ENCODE measurements at places on chromosomes 4 and X.

DNA sequence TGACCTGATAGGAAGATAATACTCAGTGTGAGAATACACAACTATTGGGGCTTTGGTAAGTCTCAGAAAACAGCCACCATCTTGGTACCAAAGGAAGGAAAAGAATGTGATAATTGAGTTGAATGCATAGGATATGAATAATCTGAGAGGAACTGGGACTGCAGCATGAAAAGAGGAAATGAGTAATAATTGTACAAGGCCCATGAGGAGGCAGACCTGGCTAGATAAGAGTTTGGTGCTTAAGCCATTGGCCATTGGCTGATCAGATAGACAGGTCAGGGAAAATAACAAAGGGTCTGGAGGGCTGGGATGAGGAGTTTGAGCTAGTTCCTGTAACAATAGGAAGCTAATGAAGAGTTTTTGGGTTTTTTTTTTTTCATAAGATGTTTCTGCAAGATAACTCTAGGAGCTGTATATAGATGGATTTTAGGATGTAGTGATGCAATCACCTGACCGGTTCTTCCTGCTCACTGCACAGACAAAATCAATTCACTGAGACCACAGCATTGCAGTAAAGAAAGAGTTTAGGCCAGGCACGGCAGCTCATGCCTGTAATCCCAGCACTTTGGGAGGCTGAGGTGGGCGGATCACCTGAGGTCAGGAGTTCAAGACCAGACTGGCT is 5.3 kb upstream of the TRMT2B start:
- no peak for DNase-seq

DNA sequence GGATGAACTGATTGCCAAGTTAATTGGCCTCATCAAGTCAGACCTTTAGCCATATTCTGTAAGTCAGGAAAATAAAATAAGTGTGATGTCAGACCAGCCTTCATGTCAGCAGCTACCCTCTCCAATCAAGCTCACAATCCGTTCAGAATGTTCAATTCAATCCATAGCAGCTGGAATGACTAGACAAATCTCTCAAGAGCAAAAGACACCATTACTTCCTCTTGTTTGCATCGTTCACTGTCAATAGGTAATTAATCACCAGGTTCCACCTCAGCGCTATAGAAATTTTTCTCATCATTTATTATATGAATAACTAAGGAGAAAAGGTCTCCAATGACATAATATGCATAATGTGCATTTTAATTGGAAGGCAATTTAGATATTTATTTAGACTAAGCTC is 321.0 kb upstream of the GRIA3 start:
- DNase-seq: no peak

- DNase-seq: no peak
These were observed 1344.3 kb downstream of the ADGRL3 start for GRCh38 chr4:62544428-62544827.

- no peak for DNase-seq
These were observed 84.2 kb upstream of the NRK start for GRCh38 chrX:105738162-105738561.

- no peak for DNase-seq
These were observed 2.5 kb upstream of the TMEM47 start for GRCh38 chrX:34659575-34659974.

GRCh38 chrX:154002215-154002719 is 17.4 kb downstream of the IRAK1 start:
- DNase-seq: peak; percentile 19

DNA sequence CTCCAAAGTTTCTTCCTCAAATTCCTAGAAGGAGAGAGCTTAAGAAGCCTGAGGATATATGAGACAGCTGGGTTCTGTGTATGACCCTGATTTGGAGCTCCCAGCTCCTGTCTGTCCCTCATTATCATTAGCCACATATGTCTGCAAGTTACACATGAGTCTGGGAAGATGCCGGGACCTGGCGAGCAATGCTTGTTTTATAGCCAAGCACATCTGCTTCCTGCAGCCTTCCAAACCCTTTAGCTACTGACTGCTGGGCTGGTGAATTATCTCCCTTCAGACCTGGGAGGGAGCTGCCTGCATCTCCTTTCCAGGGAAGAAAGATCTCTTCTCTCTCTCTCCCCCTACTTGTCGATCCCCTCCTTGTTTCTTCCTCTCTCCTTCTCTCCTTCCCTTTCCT is 556.7 kb upstream of the BOD1L1 start:
- no peak for DNase-seq

DNA sequence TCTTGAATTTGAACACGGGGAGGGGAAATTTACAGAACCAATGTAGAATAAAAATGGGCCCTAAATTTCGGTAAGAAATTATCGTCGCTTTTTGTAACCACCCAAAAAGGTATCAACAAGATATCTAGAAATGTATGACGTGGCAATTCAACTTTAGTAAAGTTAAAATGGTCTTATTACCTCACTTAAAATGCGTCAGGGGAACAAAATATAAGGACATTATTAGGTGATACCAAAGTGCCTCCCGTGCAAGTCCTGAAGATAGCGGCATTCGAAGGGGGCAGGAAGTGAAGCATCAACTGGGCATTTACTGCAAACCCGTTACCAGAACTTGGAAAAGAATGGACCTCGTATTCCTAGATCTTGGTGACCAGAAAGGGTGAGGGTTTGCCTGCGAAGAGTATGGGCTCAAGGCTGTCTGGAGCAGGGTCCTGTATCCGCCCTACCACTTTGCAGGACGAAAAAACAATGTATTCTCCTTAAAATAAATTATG is 980 bp downstream of the AP1S2 start:
- DNase-seq: no peak

GRCh38 chrX:109992203-109992602 is 10.7 kb upstream of the TMEM164 start:
- DNase-seq: no peak

- no peak for DNase-seq
These were observed 392.0 kb downstream of the GBA3 start for GRCh38 chr4:23084559-23085248.

DNA sequence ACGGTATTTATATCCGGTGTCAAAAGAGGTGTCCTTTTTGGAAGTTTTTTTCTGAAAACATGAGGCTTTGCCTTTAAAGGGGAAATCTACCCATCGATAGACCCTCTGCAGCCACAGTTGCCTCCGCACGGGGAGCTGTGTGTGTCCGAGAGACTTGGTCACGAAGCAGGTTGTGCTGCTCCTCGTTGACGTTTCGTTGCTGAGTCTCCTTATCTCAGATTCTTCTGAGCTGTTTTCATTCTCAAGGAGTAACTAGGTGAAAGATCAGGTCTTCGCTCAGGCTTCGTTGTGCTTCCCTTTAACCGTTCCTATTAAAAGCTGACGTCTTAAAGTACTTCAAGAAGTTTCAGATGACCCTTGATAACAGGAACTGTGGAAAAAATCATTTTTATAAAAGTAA is 23.8 kb downstream of the TRMT44 start:
- no peak for DNase-seq

DNA sequence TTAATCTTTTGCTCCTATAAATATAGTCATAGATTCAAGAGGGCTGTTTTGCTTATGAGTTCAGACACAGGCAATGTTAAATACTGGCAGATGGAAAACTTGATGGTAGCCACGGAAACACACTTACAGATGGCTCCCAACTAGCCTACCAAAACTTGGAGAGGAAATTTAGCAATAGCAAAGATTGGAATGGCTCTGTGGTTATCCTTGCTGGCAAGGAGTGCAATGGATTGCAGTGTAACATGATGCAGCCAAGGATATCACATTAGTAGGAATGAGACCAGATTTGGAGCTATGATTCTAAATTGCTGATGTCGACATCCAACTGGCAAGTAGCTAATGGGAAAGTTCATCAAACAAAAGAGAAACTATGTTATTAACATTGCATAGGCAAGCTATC is 791.0 kb upstream of the DIAPH2 start:
- DNase-seq: no peak

GRCh38 chr4:107658400-107659336 is 61.4 kb downstream of the PAPSS1 start:
- no peak for DNase-seq

DNA sequence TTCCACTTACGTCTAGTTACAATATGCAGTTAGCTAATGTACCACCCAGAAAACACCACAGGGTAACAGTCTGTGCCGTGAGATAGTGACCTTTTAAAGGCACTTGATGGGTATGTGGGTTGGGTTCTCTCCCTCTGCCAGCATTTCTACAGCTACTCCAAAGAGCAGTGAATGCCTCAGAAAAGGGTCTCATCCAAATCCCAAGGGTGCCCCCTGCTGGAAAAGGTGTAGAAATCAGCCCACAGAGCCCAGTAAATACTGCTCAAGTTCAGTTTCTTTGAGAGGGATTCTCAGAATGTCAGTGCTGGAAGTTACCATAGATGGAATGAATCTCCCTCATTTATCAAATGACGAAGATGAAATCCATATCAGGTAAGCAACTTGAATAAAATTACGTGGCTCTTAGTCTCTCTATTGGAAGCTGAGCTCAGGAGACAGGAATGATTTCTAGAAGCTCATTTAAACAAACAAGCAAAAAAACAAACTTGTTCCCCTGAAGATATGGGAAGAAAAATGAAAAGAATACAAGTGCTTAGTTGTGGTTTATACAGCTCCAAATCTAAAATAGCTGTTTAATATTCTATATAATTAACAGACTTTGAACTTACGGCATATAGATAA is 9.5 kb downstream of the RNF175 start:
- peak; percentile 65 for DNase-seq

DNA sequence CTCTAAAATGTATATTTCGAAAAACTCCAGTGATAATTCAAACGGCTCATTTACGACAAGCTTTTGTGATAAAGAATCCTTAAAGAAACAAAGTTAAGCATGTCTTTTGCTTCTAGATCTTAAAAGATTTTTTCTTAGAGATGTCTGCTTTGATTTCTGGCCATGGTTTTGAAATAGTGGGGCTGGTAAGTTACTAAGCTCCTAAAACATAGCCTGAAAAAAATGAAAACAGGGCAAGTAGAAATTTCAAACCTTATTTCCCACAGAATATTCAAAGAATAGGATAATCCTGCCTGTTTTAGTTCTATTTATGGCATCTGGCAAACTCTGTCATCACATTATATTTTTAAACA is 318.3 kb downstream of the ARHGAP24 start:
- no peak for DNase-seq

DNA sequence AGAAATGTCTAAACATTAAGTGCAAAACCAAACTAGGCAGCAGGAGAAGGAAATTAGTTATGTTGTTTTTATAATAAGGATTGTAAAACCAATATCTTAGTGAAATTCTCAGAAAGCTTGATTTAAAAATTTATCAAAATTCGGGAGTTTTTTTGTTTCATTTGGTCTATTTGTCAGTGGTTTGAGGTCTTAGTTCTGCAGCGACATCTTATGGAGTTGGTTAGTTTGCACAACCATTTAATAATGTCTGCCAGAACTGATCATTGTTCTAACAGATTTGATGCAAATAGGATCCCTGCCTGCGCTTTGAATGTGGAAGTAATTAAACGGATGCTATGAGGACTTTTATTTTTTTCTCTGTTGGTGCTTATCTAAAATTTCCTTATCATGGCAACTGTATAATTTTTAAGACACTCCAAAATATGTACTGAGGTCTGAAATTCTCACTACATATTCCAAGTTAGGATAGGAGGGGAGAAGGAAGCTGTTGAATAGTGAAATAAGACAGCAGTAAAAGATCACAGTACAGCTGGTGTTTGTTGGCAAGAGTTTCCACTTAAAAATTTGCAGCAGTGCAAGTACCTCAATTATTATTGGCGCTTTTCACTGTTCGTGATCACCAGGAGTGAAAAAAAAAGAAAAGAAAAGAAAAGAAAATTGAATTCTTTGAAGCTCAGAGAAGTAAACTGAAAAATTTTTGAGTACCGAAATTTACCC is 2521.4 kb downstream of the ARAP2 start:
- peak; percentile 30 for DNase-seq

DNA sequence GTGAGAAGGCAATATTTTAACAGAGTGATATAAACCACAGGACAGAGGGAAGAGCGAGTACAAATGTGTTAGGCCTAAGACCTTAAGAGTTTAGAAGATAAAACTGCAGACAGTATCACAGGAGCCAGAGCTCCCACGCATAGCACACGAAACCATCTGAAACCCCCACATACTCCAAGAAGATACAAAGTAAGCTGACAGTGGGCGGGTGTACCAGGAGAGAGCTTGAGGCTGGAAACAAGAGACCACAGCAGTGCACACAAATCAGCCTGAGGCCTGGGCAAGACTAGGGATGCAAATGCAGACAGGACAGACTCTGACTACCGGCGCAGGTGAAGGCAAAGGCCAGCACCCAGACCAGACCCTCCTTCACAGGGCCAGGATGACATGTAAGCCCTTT is 54.1 kb upstream of the ARHGAP24 start:
- DNase-seq: no peak

GRCh38 chr4:161428180-161428965 is 735.4 kb downstream of the FSTL5 start:
- DNase-seq: no peak

DNA sequence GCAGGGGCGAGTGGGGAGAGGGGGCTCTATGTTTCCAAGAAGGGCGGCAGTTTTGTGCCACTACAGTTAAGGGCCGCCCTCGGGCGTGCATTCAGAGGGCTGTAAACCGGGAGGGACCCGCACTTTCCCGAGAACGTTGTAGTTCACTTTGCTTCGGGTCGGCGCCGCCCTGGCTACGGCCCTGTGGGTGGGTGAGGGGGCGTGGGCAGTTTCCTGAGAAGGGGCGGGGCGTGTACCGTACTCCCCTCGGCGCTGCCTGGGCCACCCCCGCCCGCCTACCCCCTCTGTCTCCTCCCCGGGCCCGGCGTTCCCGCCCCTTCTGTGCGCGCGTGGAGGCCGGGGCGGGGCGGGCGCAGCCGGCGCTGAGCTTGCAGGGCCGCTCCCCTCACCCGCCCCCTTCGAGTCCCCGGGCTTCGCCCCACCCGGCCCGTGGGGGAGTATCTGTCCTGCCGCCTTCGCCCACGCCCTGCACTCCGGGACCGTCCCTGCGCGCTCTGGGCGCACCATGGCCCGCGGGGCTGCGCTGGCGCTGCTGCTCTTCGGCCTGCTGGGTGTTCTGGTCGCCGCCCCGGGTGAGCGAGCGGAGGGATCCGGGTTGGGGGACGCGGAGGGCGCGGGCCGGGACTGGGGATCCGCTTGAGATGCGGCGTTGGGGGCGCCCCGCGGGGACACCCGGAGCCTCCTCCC is at the start of gene CD99:
TSS of gene CD99 (plus strand) at position 440 of the 687 bp plus-strand sequence. CDS start at position 506, 66 bp downstream.
- DNase-seq: no peak

DNA sequence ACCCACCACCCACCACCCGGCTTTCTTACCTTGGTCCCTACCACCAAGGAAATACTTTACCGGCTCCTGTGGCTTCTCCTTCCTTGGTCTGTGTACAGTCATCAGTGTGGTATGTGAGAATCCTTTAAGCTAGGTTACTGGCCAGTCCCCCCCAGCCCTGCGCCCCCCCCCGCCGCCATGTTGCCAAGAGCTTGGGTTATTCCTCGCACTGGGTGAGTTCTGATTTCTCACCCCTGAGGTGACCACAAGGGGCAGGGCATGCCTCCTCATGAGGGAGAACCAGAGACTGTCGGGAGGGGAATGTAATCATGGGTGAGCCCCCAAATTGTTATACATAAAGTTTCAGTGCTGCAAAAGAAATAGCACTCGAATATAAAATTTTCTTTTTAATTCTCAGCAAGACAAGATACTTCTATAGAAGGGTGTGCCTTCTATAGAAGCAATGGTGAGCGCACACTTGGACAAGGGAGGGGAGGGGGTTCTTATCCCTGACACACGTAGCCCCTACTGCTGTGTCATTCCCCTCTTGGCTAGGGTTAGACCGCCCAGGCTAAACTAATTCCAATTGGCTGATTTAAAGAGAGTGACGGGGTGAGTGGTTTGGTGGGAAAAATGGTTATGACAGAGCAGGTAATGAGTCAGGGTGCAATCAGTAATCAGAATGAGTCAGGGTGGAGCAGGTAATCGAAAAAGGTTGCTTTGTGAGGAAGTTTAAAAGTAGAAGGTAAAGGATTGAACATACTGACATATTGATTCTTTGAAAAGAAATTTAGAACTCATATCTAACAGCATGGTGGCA is 133.2 kb downstream of the KDM6A start:
- no peak for DNase-seq
